ENCODE measurements at places on chromosomes 3 and 15. TPM values are rescaled to one million over a fixed set of nuclear protein-coding genes. Genes with fewer than 3 reads are reported as not detected.

GCNT3 gene
- not detected for total RNA-seq

EDC3 gene
- 12.9 TPM for total RNA-seq

SCN11A gene
- total RNA-seq, result 0.31 TPM

SEMA3G gene
- total RNA-seq, result 3.0 TPM

FANCD2OS gene
- total RNA-seq, result not detected

PEX11A gene
- 14.5 TPM for total RNA-seq

KCNH8 gene
- total RNA-seq, result 13.1 TPM

EXOG gene
- total RNA-seq, result 18.9 TPM

FHIT gene
- total RNA-seq, result 3.6 TPM

CCR9 gene
- 0.16 TPM for total RNA-seq

CIB1 gene
- total RNA-seq, result 2.7 TPM

LRRC34 gene
- total RNA-seq, result 8.1 TPM

ZNF502 gene
- total RNA-seq, result 15.0 TPM

DNA sequence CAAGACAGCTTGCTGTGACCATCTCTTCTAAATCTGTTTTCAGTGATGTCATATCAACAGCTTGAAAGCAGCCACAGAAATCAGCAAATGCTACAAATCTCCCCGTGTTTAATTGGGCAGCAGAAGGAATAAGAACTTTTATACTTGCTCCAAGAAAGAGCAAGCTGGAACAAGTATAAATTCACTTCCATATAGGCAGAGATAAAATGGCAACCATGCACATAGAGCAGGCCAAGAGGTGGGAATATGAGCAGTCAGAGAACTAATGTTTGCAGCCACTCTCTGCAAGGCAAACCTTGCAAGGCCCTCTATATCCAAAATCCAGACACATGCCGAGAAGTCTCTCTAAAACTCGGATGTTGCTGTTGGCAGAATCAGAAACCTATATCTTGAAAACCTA, 16.0 kb downstream of the PARP9 start:
- no peak for DNase-seq

GRCh38 chr3:140199008-140199407, 264.0 kb downstream of the CLSTN2 start:
- DNase-seq, result no peak

DNA sequence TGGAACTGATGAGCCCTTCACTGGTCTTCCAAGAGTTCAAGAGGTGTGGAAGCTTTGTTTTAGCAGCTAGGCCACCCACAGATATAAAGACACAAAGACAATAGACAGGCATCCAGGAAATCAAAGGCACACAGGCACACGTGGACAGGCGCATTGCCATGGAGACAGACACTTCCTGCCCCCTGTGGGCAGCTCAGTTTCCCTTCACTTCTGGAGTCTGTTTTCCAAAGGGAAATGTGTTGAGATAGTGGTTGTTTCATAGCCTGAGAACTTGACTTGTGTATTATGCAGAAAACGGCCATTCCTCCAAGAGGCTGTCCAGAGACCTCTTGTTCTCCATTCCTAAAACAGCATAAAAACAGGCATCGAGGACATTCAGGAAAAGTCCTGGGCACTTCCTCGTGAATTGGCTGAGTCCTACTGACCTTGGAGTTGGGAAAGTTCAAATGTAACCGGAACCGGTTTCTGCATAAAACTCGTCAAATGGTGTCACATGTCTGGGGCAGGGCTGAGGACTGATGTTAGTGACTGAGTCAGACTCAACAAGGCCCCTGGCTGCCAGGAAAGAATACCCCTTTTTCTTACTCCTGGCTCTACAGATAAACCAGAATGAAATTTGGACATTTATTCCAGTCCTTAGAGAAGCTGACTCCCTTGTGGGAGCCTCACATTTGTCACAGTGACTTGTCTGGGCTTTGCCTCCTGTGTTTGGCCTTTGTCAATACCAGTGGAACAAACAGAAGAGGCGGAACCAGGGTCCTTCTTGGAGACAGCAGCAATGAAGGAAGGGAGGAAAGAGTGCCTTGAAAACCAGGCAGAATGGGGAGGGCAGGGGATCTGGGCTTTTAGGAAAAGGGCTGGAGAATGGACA, 1.3 kb downstream of the ALPK3 start:
- no peak for DNase-seq

DNA sequence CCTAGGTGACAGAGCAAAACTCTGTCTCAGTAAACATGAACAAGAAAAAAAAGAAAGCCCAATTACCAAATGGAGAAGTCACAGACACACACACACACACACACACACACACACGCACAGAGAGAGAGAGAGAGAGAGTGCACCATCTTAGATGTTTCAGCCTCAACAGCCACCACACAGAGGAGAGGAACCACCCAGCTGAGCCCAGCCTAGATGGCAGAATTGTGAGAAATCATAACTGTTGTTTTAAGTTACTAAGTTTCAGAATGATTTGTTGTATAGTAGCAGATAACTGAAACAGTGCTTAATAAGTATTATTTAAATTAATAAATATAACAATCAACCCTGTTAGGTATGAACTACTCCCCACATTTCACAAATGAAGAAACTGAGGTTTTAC, 321.2 kb downstream of the ZNF621 start:
- no peak for DNase-seq

GRCh38 chr3:120496278-120497002, 45.6 kb upstream of the FSTL1 start:
- DNase-seq, result no peak

DNA sequence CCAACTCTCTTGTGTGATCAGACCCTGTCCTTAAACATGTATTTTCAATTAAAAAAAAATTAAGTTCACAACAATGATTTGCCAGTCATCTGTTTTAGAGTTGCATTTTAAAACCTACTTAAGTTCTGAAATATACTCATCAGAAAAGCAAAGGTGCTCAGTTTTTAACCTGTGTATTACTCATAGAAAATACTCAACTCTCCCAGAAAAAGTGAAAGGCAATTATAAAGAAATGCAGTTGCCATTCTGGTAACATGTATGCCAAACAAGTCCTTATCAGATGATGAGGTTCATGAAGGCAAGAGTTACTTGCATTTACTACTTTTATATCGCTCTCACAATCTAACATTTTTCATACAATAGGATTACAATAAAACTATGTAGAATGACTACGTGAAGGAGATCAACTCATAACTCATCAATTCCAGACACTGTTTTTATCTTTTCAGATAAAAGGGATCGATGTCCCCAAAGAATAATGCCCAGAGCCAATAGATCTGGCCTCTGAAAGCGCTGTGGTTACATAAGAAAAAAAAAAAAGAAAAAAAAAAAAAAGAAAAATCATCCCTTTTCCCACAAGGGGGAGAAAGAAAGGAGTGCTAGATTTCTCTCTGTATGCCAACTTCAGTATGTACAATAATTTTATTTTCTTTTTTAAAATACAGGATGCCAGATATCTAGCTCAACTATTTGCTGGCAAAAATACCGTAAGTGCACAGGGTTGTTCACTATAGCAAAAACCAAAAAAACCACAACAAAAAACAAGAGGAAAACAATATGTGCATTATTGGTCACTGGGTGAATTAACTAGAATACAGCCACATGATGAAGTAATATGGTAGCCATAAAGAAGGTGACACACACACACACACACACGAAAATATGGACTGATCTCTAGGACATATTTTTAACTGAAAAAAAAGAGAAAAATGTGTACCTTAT, 137.4 kb downstream of the NR1I2 start:
- no peak for DNase-seq

GRCh38 chr15:99440029-99440428, 125.8 kb upstream of the MEF2A start:
- DNase-seq, result no peak

- no peak for DNase-seq
Observed at GRCh38 chr3:7876741-7877297, 624.8 kb upstream of the LMCD1 start.

DNA sequence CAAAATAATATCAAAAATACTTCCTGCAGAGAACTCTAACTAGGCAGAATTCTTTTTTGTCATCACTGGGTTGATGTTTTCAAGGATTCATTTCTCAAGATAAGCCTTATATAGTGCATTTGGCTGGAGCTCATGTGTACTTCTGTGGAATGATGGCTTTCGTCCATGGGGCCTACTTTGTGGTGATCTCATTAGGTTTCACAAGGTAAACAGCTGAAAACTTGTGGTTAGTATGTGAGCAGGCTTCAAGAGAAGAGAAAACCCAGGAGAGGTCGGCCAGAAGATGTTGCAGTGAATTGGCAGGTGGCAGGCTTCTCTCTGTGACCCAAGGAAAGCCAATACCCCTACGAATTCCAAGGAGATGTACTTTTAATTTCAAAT, 121.4 kb upstream of the PHLDB2 start:
- DNase-seq, result no peak

DNA sequence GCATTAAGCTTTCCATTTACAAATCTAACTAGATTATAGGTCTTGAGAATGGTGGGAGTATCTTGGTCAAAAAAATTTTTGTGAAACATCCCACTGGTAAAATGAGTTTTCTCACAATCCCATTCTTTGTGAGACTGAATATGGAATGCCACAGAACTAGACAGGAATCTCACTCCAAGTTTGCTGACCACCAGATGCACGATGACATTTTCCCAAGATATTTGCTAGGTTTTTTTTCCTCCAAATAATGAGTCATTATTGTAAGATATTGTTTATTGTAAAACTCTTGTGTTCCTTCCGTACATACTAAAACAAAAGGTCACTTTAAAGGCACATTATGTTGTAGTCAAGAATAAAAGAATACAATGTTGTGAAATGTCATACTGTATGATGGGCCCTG, 53.9 kb downstream of the COPS2 start:
- DNase-seq, result no peak

- no peak for DNase-seq
Observed at GRCh38 chr3:186421946-186422345, 59.9 kb upstream of the DGKG start.

GRCh38 chr3:55654123-55654760, 167.1 kb upstream of the WNT5A start:
- DNase-seq, result no peak

- DNase-seq, result no peak
Observed at GRCh38 chr3:188950832-188951489, 220.8 kb upstream of the TPRG1 start.

DNA sequence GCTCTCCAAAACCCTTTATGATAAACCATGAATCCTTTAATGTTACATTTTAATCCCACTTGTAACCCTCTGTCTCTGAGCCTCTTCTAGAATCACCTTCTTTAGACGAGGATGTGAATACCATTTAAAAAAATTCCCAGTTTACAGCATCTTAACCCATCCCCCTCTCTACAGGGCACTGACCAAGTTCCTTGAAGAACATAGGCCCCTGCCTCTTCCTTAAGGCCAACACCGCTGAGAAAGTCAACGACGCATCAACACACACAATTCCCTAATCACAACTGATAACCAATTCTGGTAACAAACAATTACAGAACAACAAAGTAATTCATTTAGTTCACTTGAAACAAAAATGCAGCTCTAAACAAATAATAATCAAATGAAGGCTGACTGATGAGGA, 130.3 kb downstream of the DLG1 start:
- no peak for DNase-seq

- DNase-seq, result no peak
Observed at GRCh38 chr3:112481302-112481721, 18.0 kb downstream of the BTLA start.

- no peak for DNase-seq
Observed at GRCh38 chr3:98966434-98966833, 64.9 kb upstream of the DCBLD2 start.

DNA sequence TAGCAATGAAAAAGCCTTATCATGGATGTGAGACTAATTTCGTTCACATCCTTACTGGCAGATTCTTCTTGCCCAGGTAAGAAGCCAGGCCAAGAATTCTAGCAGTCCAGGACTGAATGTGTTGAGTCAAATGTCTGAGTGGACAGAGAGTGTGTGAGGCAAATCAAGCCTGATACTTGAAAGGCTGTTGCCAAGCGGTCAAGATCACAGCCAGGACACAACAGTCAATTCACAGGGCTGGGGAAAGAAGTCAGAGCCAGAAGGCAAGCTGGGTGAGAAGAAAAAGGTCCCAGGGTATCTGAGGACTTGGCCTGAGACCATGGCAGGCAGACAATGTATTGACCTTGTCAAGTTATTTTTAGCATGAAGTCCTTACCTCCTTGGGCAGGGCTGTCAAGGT, 301.3 kb downstream of the ZNF385D start:
- DNase-seq, result no peak

DNA sequence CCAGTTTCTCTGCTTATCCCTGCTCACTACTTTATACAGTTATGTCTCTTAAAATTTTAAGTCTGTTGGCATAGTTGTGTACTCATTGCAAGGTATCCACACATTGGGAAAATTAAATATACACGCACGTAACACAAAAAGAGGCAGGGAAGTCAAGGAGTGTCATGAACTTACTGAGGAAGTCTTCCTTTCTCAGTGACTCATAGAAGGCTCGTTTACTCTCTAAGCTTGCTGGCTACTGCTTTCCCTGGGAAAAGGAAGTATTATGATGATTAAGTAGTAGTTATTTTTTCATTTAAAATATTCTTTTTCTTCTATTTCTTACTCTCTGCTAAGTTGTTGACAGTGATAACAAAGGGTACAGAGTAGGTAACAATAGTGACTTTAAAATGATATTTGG, 287.3 kb downstream of the UBE2E2 start:
- no peak for DNase-seq

- no peak for DNase-seq
Observed at GRCh38 chr15:88491158-88491557, 23.6 kb downstream of the MRPS11 start.

DNA sequence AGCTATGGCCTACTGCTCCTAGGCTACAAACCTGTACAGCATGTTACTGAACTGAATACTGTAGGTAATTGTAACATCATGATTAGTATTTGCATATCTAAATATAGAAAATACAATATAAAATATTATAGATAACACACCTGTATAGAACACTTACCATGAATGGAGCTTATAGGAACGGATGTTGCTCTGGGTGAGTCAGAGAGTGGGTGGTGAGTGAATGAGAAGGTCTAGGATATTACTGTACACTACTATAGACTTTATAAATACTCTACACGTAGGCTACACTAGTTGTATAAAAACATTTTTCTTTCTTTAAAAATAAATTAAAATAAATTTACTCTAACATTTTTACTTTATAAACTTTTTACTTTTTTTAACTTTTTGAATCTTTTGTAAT, 224.0 kb upstream of the CBLB start:
- no peak for DNase-seq

DNA sequence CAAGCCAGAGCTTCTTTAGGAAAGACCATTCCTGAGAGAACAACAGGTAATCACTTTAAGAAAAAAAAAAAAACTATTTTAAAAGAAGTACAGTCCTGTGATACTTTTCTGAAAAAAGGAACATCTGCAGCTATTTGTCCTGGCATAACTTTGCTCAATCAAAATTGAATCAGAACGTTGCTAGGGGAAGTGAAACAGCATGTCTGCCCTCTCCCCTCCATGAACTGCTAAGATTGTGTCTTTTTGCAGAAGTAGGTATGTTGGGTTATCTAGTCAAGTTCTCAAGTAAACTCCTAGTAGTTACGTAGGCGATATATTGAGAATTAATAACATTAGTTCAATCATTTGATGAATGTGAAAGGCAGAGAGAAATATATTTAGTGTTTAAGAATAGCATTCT, 1013.3 kb downstream of the TUSC7 start:
- DNase-seq, result no peak

DNA sequence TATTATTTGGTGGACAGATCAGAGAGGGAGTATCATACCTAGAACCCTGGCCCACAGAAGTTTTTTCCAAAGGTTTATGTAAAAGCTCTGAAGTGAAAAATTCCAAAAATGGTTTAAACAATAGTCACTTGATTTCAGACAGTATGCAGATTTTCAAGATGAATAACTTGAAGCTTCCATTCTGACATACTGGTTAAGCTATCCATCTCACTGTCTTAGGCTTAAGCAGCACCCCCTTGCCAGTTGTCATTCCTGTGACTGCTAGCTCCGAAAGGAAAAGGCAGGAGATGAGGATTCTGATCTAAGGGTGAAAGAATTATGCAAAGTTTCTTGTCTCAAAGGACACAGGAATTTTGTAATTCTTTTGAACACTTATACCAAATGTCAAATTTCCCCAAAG, 337.5 kb upstream of the THBS1 start:
- no peak for DNase-seq
